ENCODE measurements at places on chromosomes 11 and 22.

DNA sequence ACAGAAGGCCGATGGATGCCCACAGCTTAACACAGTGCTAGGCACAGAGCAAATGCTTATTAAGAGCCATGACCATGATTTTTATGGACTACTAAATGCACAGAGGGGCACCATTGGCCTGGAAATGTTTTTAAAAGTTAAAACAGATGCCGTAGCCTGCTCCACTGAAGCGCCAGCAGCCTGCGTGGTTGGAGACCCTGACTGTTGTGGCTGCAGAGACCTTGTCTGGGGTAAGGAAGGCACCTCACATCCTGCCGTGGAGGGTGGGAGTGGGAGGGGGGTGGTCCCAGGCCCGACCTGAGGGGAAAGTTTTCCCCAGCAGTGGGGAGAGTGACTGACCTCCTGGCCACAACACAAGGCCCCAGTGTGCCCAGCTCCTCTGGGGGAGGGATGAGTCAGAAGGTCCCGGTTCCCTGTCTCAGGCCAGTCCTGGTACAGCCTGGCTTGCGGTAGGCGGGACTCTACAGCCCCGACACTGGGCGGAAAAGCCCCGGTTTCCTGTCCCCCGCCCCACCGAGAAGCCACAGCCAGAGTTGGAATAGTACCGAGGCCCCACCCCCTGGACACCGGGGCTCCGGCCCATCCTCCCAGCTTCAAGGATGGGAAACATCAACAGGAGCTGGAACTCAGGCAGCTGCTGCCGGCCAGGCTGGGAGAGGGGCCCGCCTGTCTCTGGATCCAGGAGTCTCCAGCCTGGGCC, 7.0 kb downstream of the CHST1 start:
- DNase-seq = no peak

DNA sequence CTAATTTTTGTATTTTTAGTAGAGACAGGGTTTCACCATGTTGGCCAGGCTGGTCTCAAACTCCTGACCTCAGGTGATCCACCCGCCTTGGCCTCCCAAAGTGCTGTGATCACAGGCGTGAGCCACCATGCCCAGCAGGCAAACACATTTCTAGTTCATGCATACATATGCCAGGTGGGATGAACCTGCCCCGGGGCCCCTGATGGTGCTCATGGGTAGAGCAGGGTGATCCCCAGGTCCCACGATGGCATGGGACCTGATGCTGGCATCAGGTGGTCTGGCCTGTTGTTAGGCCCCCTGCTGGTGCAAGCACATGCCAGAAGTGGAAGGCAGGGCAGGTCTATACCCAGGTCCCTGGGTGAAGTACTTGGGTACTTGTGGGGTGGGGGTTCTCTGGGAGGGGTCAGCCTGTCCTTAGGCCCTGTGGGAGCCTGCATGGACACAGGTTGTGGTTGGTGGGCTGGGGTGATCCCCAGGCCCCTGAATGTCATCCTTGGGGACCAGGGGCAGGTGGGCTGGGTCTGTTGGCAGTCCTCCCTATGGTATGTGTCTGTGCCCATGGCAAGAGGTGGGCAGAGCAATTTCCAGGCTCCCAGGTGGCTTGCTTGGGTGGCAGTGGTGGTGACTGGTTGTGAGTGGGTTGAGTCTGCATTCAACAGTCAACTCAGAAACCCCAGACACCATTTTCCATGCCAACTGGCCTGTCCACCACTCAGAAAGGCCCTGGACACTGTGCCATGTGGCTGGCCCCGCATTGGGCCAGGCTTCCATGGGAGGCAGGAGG, 9.6 kb upstream of the RGL4 start:
- no peak for DNase-seq

DNA sequence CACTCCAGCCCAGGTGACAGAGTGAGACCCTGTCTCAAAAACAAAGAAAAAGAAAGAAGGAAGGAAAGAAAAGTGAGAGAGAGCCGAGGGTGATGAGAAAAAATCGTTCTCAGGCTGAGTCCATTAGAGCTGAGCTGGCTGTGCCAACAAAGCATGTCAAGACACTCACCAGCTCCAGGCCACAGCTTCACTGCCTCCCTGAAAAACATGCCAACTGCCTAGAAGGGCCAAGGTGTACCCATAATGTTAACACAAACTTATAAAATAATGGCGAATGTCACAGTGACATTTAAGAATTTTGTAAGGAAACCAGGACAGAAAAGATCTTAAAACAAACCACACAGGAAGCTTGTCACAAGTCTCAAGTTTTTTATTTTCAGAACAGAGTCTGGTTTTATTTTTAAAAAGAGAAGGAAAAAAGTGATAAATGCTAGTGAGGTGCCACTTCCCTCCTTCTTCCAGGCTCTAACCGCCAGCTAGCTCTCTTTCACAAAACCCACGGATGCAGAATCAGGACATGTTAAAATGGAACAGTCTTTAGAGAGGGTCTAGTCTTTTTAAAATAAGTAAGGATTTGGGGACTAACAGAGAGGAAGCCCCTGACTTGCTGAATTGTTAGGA, 5.1 kb downstream of the TMEM121B start:
- DNase-seq = no peak

DNA sequence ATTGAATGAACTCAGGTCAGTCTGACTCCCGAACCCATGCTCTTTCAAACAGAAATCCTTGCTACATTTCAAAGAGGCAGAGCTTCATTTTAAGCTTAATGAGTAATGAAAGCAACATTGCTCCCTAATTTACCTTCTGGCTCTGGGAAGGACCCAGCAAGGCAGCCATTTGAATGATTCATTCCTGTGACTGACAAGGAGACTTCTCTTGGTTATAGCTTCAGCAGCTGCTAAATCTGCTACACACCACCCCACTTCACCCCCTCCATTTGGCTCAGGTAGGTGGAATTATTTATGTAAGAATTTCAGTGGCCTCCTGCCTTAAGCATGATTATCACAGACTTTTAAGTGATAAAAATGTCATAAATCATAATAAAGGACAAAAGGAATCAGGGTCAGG, 117.7 kb downstream of the KCNC1 start:
- DNase-seq = no peak

DNA sequence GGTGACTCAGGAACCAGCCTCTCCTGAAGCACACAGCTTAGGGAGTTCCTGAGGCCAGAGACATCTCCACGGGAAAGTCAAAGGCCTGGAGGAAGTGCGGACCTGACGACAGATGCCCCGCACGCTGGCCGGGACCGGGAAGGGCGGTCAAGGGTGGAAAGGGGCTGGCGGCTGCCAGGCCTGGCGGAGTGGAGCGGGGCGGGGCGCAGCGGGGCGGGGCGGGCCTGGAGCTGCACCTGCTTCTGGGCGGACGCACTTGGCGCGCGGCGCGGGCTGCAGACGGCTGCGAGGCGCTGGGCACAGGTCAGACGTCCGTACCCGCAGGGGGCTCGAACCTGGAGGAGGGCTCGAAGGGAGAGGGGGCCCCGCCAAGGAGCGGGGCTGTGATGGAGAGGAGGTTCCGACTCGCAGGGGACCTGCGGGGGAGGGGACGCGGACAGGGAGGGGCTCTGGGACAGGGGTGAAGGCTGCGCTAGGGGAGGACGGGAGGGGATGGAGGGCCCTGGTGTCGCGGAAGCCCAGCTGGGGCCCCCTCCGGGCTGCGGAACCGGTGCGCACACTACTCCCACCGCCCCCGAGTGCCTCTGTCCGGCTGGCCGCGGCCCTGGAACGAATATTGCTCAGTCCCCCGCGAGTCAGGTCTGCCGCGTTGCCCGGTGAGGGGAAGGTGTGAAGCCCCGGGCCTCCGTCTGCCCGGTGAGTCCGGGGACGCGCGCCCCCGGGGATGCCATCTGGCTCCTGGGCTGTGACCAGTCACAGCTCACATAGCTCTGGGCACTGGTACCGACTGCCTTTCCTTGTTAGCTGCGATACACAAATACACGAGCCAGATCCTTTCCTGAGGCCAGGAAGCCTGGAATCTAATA, at the start of gene TMEM45B:
TSS of gene TMEM45B (plus strand) at position 253 of the 866 bp plus-strand sequence. CDS start 36,635 bp downstream, outside the sequence.
- no peak for DNase-seq

DNA sequence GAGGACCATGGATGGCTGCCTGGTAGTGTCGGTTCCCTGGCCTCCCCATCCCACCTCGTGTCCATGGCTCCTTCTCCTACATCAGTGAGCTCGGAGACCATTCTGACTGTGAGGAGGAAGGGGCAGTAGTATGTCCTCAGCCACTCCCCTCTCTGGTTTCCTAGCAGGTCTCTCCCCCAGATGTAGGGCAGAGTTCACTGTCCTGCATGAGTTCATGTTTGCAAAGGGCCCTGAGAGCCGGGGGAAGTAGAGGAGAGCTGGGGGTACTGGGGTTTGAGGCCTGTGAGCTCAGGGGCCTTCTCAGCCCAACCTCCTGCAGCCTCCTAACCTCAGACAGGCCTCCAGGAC, 18.4 kb upstream of the ST3GAL4 start:
- DNase-seq = no peak

DNA sequence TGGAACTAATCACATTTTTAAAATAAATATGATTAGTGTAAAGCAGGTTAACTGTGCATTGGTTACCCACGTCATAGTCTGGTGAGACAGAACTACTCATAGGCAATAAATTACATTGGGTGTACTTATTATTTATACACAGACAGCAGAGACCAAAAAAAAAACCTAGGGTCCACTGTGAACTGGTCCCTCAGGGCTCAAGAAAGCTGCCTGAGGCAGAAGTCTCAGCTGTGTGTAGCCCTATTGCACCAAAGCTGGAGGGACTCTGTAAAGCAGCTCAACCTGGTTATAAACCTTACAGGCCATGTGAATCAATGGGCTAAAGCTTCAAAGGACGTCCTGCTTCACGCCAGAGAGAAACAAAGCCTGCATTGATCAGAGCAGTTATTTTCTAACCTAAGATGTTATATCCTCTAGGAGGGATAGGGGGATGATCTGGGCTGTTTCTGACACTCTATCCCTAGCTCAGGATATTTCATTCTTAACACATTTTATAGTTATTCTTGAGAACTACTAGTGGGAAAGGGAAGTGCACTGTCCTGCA, 432.2 kb upstream of the ANO3 start:
- DNase-seq = no peak

DNA sequence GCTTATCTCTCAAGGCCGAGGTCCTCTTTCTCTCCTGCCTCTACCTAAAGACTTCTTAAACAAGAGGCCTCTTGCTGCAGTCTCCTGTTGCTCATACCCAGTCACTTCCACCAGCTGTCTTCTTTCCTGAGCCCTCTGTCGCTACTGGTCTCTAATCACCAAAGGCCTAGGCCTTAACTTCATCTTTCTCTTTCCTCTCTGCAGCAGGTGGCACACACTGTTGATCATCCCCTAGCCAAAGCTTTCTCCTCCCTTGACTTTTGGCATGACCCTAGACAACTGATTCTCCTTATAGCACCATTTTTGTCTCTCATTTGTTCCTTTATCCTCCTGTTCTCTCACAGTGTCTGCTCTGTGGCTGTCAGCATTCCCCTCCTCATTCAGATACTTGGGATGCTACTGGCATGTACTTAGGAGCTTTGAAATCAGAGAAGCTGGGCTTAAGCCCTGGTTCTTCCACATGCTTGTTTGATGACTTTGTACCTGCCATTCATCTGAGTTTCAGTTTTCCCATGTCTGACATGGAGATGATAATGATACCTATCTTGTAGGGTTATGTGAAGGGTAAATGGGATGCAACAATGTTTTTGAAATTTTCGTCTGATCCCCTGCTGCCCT, 22.4 kb downstream of the ENDOD1 start:
- no peak for DNase-seq

GRCh38 chr11:86064220-86064803, 4.6 kb downstream of the PICALM start:
- no peak for DNase-seq

DNA sequence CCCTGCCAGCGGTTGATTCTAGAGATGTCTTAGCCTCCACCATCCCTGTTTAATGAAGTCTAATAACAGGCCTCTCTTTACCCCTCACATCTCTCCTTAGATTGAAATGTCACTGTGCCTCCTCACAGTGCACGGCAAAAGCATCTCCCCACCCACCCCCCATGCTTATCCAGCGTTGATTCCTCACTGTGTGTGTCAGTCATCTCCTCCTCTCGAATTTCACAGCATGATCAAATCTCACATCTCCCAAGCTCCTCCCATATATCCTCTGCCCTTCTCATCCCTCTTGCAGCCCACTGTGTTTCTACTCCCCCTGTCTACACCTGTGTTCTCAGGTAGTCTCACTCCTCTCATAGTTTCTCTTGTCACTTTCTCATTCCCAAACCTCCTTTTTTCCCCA, 84.6 kb downstream of the DBX1 start:
- no peak for DNase-seq

DNA sequence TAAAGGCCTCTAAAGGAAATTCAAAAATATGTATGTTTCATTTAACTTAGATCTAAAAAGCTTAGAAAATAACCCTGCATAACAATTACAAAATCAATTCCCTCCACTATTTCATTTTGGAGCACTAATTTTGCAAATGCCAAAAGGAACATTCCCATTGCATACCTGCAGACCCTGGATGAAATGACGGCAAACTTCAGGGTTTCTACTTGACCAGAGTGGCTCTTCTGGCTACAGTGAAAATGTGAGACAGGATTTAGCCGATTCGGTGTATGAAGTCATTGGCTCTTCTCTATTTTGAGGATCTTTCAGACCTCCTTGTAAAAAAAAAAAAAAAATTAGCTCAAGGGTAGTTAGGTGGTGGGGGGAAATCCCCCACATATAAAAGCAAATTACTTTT, 44.1 kb downstream of the PAX6 start:
- DNase-seq = no peak

GRCh38 chr22:50531962-50532674, 2.3 kb upstream of the TYMP start:
- DNase-seq = no peak

- DNase-seq = peak; percentile 21
Measured at GRCh38 chr22:26330971-26331625, 98.0 kb upstream of the ASPHD2 start.

DNA sequence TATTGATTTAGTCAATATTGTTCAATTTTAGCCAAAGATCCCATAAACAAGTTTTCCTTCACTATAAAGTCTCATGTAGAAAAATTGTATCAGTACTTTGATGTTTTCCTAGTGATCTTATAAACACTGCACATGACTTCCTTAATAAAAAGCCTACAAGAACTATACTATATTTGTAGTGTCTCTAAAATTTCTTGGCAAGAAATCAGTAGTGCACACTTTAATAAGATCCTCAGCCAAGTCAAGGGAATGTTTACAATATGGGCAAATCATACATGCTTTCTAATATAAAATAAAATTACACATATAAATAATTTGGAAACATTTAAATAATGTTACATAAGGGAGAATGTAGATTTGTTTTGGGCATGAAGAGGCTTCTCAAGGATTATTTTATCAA, 203.0 kb upstream of the CCDC179 start:
- no peak for DNase-seq

- DNase-seq = no peak
Measured at GRCh38 chr11:111633756-111634362, 31.6 kb downstream of the SIK2 start.

DNA sequence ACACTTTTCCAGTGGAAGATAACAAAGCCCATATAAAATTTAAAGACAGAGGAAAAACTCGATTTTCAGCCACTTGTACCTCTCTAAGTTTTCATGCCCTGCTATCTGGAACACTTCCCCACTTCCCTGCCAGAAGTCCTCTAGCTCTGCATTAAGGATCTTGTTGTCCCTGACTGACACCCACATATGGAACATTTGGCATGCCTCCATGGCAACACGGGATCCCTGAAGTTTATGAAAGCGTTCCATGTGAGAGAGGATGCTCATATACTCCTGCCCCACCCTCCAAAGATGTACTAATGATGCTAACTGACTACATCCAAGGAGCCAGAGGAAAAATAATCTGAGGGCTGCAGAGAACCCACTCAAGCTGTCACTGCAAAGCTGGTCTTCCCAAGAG, 8.8 kb upstream of the C11orf91 start:
- DNase-seq = no peak

GRCh38 chr11:93133488-93134109, 64.2 kb downstream of the SLC36A4 start:
- no peak for DNase-seq

All from fibroblast of the conjunctiva (primary cell).